ENCODE measurements at places on chromosomes 7 and 10.
A peak's percentile ranks its signal among the peaks of the same experiment; 100 is the strongest.

GRCh38 chr7:2214636-2215035, 18.1 kb downstream of the MAD1L1 start:
- DNase-seq = peak; percentile 9

GRCh38 chr10:131391936-131392335, 80.4 kb upstream of the TCERG1L start:
- no peak for DNase-seq

- DNase-seq = no peak
Observed at GRCh38 chr10:43735907-43736306, 87.2 kb upstream of the ZNF32 start.

DNA sequence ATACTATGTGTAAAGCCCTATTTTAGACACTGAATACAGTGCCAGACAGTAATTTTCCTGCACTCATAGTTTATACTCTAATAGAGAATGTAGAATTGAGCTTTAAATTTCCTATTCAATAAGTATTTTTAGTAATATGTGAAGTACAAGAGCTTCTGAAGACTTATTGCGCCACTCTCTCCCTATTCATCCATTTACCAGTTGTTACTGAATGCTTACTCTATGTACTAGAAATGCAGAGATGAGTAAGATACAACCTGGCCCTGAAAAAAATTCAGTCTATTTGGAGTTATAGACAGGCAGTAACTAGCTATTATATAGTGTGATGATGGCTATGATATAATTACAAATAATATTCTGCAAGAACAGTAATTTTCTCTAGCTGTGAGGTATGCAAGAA, 98.8 kb downstream of the ADK start:
- no peak for DNase-seq

- no peak for DNase-seq
Observed at GRCh38 chr10:97737770-97738265, 890 bp downstream of the ZFYVE27 start.

DNA sequence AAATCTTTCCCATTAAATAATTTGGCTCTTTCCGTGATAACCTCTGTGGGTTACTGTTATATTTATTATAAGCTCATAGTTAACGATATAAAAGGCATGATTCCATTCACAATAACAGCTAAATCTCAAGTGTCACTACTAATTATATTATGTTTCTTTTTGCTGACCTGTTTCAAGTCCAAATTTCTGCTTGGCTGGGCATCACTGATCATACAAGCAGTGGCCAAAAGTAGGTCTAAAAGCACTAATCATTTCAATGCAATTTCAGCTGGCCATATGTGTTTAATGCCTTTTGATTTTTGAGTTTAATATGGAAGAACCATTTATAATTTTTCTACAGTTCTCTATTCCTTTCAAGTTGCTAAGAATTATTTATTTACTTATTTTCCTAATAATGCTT, 110.7 kb downstream of the SEMA3A start:
- no peak for DNase-seq

DNA sequence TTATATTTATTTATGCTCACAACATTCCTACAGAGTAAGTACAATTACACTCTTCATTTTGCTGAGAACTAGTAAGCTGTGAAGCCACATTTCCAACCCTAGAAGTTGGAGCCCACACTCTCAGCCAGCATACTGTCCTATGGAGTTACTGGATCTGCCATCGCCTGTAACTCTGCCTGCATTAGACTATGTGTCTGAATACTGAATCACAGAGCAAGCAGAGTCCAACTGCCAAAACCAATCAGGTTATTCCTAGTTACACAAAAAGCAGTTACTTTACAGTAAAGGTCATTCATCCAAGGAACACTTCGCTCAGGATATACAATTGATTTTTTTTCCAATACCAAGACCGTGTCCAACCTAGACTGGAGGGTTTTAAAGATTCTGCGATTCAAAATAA, 21.5 kb downstream of the CTAGE6 start:
- DNase-seq = no peak

GRCh38 chr10:103663802-103664201, 170.3 kb downstream of the NEURL1 start:
- no peak for DNase-seq

DNA sequence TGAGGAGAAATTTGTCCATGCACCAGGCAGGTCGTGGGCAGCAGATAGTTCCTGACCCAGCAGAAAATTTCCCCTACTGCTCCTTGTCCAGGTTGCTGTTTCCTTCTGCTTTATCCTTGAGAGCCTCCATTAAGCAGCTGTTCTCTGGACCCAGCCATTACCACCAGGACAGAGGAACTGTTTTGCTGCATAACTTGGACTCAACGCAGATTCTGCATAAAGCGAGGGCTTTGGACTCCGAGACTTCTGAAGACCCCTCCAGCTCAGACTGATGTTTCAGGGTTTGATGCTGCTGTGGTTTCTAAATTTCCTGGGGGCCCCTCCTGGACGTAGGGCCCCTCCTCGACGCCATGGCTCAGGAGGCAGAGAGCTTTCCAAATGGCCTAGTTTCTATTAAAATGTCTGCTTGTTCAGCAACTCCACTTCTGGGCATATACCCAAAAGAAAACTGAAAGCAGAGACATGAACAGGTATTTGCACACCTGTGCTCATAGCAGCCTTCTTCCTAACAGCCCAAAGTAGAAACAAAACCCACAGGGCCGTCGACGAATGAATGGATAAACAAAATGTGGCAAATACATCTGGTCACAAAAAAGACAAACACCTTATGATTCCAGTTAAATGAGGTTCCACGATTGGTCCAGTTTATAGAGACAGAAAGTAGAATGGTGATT, 28.3 kb upstream of the LMTK2 start:
- no peak for DNase-seq

DNA sequence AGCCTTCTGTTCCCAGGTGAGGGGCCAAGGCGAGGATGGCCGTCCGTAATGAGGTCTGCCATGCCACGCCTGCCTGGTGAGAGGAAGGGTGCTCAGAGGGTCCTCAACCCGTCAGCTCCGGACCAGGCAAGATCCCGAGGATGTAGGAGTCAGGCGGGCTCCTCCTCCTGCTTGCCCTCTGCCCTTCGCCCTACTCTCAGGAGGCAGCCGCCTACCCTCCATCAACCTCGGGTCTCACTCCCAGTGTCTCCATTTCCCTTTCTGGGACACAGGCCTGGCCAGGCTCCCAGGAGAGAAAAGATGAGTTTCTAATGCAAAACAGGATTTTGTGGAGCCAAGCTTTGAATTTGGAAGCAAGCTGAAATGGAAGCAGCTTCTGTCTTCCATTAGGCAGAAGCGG, 184.0 kb downstream of the PTPN20 start:
- DNase-seq = no peak

- no peak for DNase-seq
Observed at GRCh38 chr10:124952123-124952522, 10.2 kb downstream of the ZRANB1 start.

GRCh38 chr10:119409906-119410305, 132.6 kb downstream of the RGS10 start:
- no peak for DNase-seq

- no peak for DNase-seq
Observed at GRCh38 chr10:88926566-88927415, 25.8 kb downstream of the ACTA2 start.

- DNase-seq = peak; percentile 55
Observed at GRCh38 chr10:12041766-12042408, 722 bp downstream of the UPF2 start.

DNA sequence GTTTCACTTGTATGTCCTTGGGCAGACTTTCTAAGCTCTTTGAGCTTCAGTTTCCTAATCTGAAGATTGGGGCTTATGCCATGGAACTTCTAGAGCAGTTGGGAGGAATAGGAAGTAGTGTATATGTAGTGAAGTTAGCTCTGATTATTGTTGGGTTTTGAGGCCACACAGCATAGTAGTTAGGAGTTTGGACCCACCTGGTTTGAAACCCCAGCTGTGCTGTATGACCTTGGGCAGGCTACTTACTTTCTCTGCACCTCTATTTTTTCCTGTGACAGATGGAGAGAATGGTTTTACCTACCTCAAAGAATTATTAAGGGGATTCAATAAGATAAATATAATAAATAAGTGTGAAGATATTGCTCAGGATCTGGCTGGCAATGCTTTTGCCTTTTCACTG, 61.4 kb upstream of the ADRB1 start:
- no peak for DNase-seq

DNA sequence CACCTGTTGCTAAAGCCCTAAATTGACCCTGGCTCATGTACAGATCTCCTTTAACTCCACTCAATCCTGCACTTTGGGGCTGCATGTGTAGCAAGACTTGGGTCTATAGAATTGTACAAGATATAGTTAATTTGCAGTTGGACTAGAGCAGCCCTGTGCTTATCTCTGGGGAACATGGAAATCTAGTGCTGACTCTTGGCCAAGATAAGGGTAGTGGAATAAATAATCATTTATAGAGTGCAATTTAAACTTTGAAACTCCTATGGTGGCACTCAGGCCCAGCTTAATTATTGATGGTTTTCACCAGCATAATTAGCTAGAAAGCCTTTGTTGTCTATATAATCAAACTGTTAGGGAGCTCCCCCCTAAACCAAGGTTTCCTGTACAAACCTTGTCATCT, 39.2 kb upstream of the MBL2 start:
- no peak for DNase-seq

DNA sequence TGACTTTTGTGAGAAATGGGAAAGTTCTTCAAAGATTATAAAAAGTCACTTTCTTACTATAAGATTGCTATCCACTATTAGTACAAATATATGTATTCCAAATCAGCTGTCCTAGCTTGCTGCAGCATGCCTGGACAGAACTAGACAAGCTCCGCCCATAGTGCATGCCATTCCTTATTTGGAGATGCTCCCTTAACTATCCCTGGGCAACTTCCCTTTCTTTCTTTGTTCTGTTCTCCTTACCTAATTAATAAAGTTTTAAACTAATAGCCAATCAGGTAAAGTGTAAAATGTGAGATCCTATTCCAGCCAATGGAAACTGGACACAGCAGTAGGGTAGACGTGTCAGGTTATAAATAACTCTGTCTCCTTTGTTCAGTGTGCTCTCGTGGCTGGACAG, 281.9 kb downstream of the CAMK1D start:
- no peak for DNase-seq

DNA sequence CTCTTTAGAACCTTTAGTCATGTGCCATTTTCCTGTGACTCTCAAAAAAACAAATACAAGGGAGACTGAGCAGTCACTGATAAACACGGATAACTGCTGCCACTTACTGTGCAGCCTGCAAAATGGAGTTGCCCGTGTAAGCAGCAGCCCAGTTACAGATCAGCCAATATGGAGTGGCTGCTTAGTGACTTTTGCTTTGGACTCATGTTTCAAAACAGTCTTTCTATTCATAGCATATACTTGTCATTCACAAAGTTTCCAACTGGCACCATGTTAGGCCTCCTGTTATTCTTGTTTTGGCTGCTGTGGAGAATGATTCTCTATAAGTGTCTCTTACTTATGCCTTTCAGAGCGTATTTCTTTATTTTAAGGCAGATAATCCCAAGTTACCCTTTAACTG, 3.0 kb downstream of the FAM204A start:
- DNase-seq = no peak

DNA sequence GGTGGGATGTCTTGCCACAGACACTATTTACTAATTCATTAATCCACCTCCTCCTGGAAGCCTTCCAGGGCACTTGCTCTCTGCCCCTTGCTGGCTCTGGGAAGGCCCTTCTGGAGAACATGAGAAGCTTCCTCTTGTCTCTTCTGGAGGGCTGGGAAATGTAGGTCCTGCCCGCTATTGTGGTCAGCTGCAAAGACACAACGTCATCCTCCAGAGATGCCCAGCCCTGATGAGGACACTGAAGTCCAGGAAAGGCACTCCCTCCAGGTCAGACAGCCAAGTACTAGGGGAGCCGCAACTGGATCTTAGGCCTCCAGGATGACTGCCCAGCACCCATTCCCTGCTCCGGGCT, 9.6 kb upstream of the TACR2 start:
- no peak for DNase-seq

GRCh38 chr7:117347480-117347879, 24.6 kb upstream of the WNT2 start:
- no peak for DNase-seq

- no peak for DNase-seq
Observed at GRCh38 chr7:56287429-56288138, 171.4 kb upstream of the NUPR2 start.

GRCh38 chr10:48533951-48534720, 70.7 kb downstream of the ARHGAP22 start:
- no peak for DNase-seq

GRCh38 chr7:7745966-7746365, 27.6 kb upstream of the RPA3 start:
- DNase-seq = no peak

DNA sequence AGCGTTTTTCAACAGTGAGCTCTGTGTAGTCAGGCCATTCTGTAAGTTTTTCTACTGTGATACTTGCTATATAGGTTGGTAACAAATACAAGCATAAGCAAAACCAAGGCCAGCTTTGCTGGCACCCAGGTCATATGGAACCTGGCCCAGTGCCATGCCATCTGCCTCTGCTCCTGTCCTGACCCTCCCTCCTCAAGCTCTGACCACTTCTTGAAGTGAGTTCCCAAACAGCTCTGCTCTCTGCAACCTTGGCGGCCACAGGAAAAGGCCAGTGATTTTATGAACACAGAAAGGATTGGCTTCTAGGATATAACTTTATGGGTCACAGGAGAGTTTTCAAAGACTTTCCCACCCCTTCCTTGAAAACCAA, 12.8 kb downstream of the NOD1 start:
- no peak for DNase-seq

DNA sequence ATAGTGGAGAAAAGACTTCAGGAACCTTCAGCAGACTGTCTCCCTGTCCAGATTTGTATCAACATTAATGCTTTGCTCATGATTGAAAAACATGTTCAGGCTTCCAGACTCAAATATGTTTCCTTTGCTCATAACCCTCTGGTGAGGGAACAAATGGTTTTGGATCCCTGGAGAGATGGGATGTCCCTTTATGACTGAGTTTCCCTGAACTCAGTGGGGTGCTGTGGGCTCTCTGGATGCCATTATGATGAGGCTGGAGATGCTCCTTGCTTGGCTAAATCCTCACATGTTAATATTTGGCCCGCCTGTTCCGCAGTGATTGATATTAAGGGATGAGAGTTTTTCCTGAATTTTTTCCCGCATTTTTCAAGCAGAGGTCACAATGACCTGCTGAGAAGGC, 749.4 kb downstream of the SUGCT start:
- no peak for DNase-seq

DNA sequence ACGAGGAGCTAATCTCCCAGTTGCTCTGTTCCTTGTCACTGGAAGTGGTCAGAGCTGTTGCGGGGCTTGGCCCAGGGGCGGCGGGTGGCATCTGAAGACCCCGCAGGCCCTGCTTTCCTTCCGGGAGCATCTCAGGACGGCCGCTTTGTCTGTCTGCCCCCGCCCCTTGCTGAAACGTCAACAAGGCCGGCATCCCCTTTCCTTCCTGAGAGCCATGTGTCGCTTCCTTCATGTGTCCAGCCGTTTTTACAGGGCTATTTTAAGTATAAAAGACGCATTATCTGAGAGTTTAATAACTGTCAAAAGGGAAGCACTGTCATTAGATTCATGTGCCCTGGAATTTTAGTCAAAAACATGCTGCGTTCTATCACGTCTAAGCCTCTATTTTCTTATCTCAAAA, 110.4 kb downstream of the CUX1 start:
- no peak for DNase-seq

Measured in activated CD4-positive, alpha-beta T cell treated with anti-CD3 and anti-CD28 coated beads, Interleukin-2, amount 50 U/mL, for 48 hours (primary cell).